ENCODE measurements at places on chromosomes 3 and 15.

DNA sequence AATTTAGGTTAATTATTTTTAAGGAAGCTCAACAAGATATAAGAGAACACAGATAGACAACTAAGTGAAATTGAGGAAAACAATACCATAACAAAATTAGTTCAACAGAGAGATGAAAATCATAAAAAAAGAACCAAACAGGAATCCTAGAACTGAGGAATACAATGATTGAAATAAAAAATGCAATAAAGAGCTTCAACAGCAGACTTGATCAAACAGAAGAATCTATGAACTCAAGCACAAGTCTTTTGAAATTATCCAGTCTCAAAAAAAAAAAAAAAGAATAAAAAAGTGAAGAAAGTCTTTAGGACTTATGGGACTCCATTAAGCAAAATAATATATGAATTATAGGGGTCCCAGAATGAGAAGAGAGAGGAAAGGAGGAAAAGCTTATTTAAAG is 42.0 kb upstream of the GNB4 start:
- DNase-seq, result no peak

DNA sequence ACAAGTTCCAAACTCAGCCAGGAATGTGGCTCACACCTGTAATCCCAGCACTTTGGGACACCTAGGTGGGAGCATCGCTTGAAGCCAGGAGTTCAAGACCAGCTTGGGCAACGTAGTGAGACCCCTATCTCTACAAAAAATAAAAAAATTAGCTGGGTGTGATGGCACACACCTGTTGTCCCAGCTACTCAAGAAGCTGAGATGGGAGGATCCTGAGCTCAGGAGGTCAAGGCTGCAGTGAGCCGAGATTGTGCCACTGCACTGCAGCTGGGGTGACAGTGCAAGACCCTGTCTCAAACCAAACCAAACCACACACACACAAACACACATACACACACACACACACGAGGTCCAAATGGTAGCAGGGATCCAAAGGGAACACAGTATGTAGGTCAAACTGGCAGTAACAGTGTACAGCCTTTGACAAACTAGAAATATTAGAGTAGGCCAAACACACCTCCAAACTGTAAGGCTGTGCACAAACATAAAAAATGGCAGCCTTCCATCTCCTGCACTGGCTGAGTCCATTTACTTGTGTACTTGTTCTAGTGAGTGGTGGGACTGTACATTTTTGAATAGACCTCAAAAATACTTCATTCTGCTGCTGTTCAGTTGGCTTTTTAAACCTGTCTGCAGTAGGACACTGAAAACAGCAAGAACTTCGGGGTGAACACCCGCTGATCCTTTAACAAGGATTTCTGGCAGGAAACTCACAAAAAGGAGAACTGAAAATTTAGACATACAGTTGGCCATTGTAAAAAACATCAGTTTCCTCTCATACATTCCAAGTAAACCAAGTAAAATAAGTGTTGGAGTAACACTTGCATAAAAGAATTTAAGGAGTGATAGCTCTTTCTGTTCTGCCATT is 33.6 kb downstream of the INTS14 start:
- DNase-seq, result no peak

DNA sequence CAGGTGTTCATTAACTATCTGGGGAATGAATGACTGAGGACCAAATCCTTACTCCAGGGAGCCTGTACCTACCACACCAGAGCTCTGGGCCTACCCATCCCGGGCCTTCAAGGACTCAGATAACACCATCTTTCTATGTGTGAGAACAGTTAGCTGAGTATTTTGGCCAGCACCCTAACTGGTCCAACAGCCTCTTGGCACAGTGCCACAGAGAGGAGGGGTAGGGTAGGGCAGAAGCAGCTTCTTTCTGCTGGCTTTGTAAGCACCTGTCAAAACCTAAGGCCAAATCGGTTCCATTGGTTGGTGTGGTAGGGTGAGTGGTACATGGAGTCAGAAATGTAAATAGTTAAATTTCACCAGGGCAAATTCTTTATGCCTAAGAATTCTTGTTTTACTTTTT is 26.7 kb downstream of the ISL2 start:
- no peak for DNase-seq

- DNase-seq, result no peak
These were observed 183.3 kb upstream of the ZBTB20 start for GRCh38 chr3:115330430-115330829.

DNA sequence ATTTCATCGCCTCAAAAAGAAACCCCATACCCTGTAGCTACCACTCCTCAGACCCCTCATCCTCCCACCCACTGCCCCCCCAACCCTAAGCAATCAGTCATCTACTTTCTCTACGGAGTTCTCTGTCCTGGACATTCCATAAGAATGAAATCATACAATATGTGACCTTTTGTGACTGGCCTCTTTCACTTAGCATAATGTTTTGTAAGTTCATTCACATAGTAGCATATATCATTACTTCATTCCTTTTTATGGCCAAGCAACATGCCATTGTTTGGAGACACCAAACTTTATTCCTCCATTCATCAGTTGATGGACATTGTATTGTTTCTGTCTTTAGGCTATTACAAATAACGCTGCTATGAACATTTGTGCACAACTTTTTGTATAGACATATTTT is 64.2 kb downstream of the TNIK start:
- no peak for DNase-seq
